ENCODE measurements at places on chromosomes 12 and 14. TPM values are rescaled to one million over a fixed set of nuclear protein-coding genes. Genes with fewer than 3 reads are reported as not detected.

Gene KRT85
- polyA plus RNA-seq, result not detected

Gene FOXM1
- 11.6 TPM for polyA plus RNA-seq

Gene G2E3
- polyA plus RNA-seq, result 3.4 TPM

Gene PTGER2
- 0.41 TPM for polyA plus RNA-seq

Gene KRT74
- 0.24 TPM for polyA plus RNA-seq

Gene CMTM5
- not detected for polyA plus RNA-seq

Gene BATF
- 2.0 TPM for polyA plus RNA-seq

Gene LALBA
- polyA plus RNA-seq, result not detected

Gene UBR7
- polyA plus RNA-seq, result 11.7 TPM

Gene CCND2
- polyA plus RNA-seq, result 5.7 TPM

Gene PAN2
- polyA plus RNA-seq, result 44.7 TPM

Gene FGF23
- polyA plus RNA-seq, result not detected

Data from esophagus (tissue), 2 donors.